ENCODE measurements at places on chromosomes 5 and 9.

DNA sequence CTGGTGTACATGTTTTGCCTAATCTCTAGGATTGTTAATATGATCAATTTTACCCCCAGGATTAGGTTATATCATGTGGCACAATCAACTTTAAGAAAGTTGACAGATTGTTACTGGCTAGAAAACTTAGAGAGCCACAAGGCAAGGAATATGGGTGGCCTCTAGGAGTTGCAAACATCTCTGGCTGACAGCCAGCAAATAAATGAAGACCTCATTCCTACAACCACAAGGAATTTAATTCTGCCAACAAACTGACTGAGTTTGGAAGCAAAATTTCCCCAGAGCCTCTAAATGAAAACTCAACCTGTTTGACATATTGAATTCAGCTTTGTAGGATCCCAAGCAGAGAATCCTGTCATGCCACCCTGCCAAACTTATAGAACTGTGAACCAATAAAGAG lies 196.4 kb upstream of the PTGER4 start:
- no peak for DNase-seq

DNA sequence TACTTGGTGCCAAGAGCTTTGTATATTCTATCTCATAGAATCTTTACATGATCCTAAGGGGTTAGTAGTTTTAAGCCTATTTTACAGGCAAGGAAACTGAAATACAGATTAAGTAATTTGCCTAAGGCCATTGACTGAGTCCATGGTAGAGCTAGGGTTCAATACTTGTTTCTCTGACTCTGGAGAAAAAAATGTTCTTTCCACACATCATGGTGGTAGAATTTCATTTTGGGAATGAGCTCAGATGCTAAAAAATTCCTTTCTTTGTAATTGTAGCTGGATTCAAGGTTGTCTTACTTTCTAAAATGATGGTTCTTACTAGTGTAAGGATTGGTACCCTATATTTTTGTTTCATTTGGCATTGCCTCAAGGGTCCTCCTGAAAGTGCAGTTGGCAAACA lies 86.0 kb downstream of the ANKRD55 start:
- DNase-seq, result no peak

DNA sequence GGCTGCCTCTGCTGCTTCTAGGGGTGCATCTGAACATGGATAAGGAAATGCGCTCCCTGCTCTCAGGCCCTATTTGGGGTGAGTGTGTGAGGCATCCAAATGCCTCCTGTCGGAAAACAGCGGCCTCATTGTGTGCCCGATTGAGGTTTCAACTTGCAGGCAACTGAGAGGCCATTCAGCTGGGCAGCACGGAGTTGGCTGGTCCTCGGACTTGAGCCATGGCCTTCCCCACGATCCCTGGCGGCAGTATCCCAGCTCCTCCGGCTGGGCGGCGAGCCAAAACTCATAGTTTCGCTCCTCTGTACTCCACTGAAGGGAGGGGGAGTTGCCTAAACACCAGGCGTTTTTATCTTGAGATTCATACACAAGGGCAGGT lies 597.3 kb upstream of the SGCD start:
- DNase-seq, result no peak

- DNase-seq, result no peak
These were observed 61.4 kb downstream of the UGCG start for GRCh38 chr9:111957856-111958631.

GRCh38 chr9:82128011-82128696 lies 139.6 kb downstream of the SPATA31D1 start:
- no peak for DNase-seq

GRCh38 chr5:17216974-17217492 lies 398 bp upstream of the BASP1 start:
- DNase-seq, result no peak

GRCh38 chr9:130144703-130145102 lies 27.5 kb upstream of the NCS1 start:
- no peak for DNase-seq

- DNase-seq, result no peak
These were observed 535 bp downstream of the JMY start for GRCh38 chr5:79236362-79236969.

DNA sequence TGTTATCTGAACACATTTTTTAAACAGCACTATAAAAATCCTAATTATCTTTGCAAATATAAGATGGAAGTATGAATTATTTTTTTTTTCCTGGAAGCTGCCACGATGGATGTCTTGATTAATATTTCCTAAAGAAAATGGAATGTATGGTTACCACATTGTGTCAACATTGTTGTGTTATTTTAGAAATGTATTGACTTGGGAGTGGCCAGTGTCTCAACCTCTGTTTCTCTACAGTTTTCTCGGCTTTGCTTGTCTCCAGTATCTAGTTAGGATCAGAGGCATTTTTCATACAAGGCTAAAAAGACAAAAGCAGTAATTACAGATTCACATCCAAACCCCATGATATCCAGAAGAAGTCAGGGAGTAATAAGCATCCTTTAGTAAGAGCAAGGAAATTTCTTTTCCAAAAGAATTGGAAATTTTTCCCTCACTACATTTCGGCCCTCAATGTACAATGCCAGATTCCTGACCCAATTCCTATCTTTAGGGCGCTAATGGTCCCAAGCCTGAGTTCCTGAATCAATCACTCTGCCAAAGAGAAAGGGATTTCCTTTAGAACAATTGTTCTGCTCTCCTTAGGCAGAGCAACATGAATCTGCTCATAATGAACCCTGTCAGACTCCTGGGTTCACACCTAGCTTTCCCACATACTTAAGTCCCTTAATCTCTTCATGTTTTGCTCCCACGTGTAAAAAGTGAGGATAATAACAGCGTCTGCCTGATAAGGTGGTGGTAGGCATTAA lies 111.7 kb downstream of the EDIL3 start:
- DNase-seq, result no peak

DNA sequence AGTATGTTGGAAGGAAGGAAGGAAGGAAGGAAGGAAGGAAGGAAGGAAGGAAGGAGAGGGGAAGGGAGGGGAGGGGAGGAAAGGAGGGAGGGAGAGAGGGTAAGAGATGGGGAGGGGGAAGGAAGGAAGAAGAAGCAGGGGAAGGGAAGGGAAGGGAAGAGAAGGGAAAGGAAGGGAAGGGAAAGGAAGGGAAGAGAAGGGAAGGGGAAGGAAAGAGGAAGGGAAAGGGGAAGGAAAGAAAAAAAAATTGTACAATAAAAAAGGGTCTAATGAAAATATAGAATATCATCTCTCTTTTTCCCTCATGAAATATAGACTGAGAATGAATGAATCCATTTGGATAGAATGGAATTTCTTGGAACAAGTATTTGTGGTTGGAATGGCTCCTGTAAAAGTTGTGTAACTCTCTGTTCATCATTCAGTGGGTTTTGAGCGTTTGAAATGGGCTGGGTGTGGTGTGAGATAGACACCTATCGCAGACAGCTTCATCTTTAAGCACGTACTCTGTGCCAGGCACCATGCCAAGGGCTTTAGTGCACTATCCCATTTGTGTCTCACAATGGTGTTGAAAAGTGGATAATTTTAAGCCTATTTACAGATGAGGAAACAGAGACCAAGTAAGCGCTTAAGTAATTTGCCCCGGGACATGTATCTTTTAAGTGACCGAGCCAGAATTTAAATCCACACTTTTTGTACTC lies 11.6 kb upstream of the PAPPA start:
- no peak for DNase-seq

- no peak for DNase-seq
These were observed 32.8 kb upstream of the BASP1 start for GRCh38 chr5:17184588-17184987.

DNA sequence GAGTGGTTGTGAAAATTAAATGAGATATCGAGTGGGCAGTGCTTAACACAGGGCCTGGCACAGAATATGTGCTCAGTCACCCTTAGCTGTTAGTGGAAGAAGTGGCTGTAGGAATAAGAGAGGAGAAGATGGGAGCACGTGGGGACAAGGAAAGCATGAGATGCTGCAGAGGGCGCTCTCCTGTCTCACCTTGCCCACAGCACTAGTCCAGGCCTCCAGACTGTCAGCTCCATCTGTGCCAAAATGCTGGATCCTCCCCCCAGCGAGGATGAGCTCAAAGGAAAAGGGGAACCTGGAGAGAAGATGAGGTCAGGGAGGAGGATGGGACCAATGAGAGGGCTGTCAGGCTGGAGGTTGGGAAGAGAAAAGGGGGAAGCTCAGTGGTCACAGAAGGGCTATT lies 12.5 kb downstream of the ARAP3 start:
- DNase-seq, result no peak

DNA sequence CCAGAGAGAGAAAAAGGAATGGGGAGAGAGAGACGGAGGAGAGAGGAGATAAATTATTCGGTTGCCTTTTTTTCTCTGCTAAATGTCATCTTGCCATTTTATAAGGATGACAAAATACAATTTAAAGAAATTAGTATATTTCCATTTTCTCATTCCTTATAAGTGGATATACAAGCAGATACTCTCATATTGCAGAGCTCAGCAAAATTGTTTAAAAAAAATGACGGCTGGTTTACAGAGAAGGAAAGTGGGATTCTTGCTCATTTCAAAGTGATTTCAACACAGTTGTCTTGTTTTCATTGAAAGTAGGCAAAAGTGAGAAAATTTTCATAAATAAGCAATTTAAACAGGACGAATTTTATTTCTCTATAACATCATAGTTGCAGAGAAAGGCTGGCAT lies 641.9 kb upstream of the CDH6 start:
- DNase-seq, result no peak

DNA sequence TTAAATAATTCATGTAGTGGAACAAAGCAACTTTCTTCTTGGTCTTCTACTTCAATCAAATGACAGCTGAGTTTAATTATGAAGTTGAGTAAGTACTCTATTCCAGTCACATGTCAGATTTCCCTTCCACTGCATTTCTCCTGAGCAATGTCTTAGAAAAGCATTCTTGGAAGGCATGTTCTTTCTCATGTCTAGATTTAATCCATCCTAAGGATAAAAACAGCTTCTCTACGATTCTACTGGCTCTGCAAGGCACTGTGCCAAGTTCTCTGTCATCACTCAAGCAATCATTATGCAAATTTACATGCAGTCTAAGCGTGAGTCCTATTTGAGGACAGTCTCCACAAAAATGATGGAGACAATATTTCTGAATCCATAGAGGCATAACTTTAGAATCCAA lies 142.4 kb downstream of the YIPF5 start:
- DNase-seq, result no peak

GRCh38 chr5:40442346-40442745 lies 237.4 kb upstream of the PTGER4 start:
- no peak for DNase-seq

DNA sequence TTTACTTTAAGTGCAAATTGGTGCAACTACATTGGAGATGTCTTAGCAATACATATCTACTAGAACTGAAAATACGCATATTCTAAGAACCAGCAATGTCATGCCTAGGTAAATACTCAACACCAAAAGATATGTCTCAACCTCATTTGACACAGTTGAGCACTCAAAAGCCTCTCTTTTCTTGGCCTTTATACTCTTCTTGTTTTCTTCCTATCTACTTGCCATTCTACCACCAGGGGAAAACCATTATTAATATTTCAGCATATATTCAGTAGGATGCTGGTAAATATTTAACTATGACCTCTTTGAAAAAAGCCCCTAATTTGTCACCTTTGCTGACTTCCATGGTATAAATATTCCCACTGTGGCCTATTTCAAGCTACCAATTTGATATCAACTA lies 443.8 kb downstream of the LRRC70 start:
- no peak for DNase-seq

- DNase-seq, result no peak
These were observed 36.1 kb upstream of the CCNG1 start for GRCh38 chr5:163401271-163401670.

- no peak for DNase-seq
These were observed 5.9 kb downstream of the RGMB start for GRCh38 chr5:98779264-98779877.

DNA sequence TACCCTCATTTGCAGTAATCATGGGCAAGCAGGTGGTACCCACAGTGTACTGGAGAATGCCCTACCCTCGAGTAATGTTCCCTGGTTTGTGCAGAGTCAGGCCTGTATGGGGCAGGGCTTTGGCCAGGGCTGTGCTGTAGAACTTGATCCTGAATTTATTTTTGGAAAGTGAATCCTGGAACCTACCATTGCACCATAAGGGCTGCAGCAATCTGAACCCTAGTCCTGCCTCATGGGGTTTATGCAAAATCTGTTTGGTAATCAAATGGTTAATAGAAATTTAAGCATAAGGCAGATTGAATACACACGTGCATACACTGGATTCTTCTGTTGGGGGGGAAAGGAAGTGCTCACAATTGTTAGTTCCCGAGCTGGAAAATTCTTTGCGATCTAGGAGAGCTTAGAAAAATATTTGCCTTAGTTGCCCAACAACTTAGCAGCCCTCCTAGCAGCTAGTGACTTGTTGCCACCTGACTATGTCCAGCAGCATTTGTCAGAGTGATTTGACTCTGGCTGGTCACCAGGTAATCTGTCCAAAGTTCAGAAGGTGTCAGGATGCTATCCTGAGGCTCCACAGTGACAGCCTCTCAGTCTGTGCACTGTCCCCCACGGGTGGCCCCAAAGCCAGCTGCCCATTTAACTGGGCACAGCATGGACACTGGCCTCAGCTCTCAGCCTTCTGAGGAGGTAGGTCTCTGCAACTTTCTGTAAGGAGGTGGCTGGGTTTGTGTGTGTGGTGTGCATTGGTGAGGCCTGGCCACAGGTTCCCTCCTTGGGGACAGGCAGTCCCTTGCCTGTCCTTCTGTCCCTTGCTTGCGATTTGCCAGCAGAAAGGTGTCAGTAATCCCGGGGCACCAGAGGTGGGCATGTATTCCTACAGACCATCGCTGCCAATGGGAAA lies 8.3 kb downstream of the MVB12B start:
- no peak for DNase-seq

DNA sequence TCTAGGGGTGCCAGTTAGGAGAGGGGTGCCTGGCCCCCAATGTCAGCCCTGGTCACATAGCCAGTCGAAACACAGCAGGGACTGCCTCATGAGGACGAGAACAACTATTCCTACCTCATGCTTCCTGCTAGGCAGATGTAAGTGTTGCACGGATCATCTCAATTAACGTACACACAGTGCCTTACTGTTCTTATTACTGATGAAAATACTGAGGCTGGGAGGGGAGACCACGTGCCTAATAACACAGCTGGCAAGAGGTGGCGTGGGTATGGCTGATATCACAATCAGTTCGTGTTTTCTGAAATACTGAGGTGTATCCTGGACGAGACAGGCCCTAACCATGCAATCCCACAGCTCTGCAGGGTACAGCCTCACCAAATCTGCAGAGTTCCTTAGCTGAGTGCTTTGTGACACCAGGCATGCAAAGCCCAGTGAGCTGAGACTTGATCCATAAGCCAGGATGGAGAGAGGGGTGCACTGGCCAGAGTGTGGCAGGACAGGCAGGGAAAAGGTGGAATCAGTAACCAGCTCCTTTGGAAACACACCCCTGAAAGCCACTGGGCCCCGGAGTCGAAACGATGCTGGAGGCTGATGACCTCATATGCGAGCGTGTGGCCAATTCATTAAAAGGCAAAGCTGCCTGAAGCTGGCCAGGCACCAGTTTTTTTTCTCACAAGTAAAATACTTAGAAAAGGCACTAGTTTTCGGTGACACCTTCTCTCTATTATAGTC lies 63.9 kb downstream of the PRRT1B start:
- DNase-seq, result no peak

- DNase-seq, result no peak
These were observed 42.5 kb downstream of the ADAMTS16 start for GRCh38 chr5:5182508-5183188.

GRCh38 chr9:6590772-6591384 lies 54.7 kb downstream of the GLDC start:
- no peak for DNase-seq
